ENCODE measurements at places on chromosomes 16 and 17.
A peak's percentile ranks its signal among the peaks of the same experiment; 100 is the strongest.

- no peak for DNase-seq
These were observed 38.6 kb upstream of the TENT4B start for GRCh38 chr16:50114357-50115129.

GRCh38 chr17:8117367-8117979 is 841 bp downstream of the ALOXE3 start:
- no peak for DNase-seq

DNA sequence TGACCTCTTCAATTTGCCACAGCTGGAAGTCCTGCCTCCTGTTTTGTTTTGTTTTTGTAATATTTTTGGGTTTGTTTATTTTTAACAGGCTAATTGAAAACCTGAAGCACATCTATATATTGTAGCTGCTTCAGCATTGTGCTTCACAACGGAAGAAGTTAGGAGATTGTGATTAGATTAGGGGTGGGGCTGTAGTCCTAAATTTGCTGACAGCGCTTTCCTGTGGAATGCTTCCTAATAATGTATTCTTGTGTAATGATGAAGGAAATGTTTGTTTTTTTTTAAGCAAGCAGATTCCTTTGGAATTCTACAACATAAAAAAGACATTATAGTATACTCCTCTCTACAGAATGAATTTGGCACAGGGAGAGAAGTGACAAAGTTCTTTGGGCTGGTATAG is 70.1 kb downstream of the NLK start:
- DNase-seq, result no peak

GRCh38 chr17:31573047-31573446 is 181.6 kb downstream of the RAB11FIP4 start:
- DNase-seq, result no peak

DNA sequence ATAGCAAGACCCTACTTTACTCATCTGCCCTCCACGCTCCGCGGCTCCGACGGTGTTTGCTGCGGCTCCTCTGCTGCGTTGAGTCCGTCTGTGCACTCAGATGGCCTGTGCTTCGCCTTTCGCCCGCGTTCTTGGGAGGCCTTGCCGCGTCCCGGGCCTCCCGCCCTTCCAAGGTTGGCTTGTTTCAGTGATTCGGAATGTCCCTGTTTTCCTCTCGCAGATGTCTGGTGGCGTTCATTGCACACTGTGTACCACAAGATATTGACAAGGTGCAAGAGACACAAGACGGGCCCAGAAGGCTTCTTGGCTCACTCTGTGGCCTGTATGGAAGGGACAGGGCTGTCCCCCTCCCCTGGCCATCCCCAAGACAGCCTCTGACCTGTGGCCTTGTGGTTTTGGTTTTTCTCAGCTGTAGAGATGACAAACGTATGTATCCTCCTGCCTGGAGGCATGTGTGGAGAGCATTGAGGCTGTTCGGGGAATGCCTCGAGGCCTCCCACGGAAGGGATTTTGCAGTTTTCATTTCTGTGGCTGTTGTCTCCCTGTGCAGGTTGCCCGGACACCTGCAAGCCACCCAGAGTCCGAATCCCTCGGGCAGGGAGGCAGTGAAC is 15.4 kb downstream of the MGRN1 start:
- DNase-seq, result no peak

- peak; percentile 14 for DNase-seq
These were observed 3.1 kb downstream of the HIC1 start for GRCh38 chr17:2057760-2058585.

DNA sequence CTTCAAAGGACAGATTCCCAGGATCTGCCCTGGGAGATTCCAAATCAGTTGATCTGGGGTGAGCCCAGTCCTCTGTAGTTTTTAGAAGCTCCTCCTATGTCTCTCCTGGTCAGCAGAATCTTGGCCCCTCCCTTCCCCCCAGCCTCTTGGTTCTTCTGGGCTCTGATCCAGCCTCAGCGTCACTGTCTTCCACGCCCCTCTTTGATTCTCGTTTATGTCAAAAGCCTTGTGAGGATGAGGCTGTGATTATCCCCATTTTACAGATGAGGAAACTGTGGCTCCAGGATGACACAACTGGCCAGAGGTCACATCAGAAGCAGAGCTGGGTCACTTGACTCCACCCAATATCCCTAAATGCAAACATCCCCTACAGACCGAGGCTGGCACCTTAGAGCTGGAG is 840 bp upstream of the CDH5 start:
- DNase-seq, result no peak

GRCh38 chr16:49148410-49148809 is 133.2 kb downstream of the CBLN1 start:
- DNase-seq, result no peak

DNA sequence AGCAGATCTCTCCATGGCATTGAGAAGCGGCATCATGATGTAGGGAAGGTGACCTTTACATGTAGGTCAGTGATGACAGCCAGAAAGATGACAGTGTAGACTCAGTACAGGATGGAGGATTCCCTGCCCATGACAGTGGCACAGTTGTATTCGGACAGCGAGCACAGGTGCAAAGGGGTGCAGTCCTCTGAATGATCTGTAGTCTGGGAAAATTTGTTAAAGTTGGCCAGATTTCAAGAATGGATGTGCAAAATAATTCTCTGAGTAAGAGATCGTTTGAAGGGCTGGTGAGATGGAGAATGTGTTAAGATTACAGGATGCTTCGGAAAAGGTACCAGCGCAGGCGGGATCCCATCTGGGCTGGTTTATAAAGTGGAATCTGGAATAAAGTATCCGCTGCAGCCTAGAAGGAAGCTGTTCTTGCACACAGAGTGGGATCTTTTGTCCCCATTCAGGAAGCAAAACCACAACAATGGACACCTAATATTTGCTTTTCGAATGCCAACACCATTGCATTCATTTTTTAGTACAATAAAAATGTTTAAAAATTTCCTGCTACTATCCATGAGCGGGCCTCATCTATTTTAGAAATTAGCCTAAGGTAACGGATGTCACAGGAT is 101.2 kb downstream of the RPTOR start:
- no peak for DNase-seq

- DNase-seq, result no peak
These were observed 21.2 kb upstream of the ENGASE start for GRCh38 chr17:79053251-79053925.

DNA sequence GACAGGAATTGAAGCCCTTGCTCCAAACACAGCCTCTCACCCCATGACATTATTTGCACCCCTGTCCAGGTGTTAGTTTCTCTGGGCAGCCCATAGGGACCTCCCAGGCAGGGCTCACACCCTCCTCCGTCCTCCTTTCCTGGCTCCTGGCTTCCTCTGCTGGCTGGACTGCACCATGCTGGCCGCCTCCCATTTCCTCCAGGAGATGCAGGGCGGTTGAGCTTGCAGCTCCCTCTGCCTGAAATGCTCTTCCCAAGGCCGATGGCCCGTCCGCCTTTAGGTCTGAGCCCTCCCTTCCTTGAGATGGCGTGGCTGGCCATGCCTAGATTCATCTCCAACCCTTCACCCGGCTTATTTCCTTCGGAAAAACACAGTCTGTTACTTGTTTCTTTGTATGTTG is 334.8 kb downstream of the SNX29 start:
- DNase-seq, result no peak

- DNase-seq, result no peak
These were observed 19.0 kb downstream of the ZFPM1 start for GRCh38 chr16:88472069-88472468.

DNA sequence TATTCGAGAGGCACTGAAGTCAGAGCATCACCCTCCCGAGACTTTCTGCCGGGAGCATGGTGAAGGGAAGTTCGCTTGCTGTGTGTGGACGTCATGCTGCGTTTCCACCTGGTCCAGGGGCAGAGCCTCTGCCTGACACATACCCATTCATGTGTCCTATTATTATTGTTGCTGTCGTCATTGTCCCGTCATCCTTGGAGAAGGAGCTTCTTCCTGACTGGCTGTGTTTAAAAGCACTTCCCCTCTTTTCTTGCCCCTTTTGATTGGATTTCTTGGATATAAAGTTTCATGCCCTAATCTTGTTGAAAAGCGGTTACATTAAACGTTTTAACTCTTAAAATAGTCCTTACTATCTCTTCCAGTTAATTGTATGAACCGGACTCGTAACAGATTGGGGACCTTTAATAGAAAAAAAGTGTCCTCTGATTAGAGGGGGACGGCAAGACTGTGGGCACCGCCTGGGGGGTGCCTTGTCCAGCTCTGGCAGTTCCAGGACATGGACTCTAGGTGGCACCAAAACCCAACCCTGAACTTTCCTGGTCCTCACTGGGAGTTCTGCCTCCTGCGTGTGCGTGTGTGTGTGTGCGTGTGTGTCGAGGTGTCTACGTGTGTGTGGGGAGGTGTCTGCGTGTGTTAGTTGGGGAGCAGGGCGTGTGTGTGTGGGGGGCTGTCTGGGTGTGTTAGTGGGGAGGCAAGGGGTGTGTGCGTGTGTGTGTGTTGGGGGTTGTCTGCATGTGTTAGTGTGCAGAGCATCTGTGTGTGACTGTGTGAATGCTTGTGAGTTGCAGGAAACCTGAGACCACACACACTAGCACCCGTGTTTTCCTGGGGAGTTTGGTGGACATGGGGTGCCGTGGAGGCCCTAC is 133.3 kb upstream of the CIBAR2 start:
- DNase-seq, result peak; percentile 60

- no peak for DNase-seq
These were observed 2.7 kb downstream of the HOXB2 start for GRCh38 chr17:48542114-48542656.

- DNase-seq, result no peak
These were observed 48.6 kb upstream of the IRX3 start for GRCh38 chr16:54335230-54335629.

DNA sequence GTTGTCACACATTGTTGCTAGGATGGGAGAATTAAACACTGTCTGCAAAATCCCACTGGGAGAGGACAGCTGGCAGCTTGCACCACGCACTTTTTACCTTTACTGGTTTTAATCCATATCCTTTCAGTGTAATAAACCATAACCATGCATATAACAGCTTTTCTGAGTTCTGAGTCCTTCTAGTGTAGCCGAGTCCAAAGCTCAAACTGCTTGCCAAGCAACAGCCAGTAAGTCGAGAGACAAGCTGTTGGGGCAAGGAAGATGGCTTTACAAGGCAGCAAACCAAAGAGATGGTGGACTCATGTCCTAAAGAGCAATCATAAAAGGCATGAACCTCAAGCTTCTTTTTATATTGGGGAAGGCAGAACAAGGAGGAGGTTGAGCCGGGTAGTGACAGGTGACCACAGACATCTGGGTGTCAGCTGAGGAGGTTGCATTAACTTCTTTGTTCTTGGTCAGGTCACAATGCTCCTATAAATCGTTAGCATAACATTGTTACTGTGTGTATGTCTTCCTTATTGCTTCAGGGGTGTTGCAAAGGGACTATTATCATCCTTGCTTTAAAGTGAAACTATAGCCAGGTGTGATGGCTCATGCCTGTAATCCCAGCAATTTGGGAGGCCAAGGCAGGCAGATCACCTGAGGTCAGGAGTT is 7.3 kb upstream of the CD300H start:
- DNase-seq, result no peak

- DNase-seq, result no peak
These were observed 11.4 kb upstream of the OR4D1 start for GRCh38 chr17:58136669-58137279.

- DNase-seq, result no peak
These were observed 145.1 kb upstream of the NOG start for GRCh38 chr17:56448371-56448770.

DNA sequence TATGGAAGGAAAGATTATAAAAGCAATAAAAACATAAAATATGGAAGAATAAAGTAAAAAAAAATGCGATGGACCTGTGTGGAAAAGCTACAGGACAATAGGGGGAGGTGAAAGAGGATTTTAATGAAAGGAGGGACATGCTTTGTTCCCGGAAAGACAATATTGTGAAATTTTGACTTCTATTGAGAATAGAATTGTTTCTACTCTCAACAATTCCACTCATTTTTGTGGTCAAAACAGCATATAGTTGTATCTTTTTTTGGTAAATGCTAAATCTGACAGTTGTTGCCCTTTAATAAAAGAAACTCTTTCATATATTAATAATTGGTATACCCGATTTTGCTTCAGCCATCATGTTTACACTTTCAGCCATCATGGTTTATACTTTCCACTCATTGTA is 22.9 kb upstream of the APPBP2 start:
- DNase-seq, result no peak

- no peak for DNase-seq
These were observed 10.6 kb downstream of the IRX3 start for GRCh38 chr16:54275956-54276355.

DNA sequence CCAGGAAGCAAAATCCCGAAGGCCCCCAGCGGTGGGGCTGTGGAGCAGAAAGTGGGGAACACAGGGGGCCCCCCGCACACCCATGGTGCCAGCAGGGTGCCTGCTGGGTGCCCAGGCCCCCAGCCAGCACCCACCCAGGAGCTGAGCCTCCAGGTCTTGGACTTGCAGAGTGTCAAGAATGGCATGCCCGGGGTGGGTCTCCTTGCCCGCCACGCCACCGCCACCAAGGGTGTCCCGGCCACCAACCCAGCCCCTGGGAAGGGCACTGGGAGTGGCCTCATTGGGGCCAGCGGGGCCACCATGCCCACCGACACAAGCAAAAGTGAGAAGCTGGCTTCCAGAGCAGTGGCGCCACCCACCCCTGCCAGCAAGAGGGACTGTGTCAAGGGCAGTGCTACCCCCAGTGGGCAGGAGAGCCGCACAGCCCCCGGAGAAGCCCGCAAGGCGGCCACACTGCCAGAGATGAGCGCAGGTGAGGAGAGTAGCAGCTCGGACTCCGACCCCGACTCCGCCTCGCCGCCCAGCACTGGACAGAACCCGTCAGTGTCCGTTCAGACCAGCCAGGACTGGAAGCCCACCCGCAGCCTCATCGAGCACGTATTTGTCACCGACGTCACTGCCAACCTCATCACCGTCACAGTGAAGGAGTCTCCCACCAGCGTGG is 6.5 kb downstream of the CBX2 start:
- DNase-seq, result no peak

- DNase-seq, result no peak
These were observed 55.9 kb downstream of the IRX6 start for GRCh38 chr16:55379876-55380390.

DNA sequence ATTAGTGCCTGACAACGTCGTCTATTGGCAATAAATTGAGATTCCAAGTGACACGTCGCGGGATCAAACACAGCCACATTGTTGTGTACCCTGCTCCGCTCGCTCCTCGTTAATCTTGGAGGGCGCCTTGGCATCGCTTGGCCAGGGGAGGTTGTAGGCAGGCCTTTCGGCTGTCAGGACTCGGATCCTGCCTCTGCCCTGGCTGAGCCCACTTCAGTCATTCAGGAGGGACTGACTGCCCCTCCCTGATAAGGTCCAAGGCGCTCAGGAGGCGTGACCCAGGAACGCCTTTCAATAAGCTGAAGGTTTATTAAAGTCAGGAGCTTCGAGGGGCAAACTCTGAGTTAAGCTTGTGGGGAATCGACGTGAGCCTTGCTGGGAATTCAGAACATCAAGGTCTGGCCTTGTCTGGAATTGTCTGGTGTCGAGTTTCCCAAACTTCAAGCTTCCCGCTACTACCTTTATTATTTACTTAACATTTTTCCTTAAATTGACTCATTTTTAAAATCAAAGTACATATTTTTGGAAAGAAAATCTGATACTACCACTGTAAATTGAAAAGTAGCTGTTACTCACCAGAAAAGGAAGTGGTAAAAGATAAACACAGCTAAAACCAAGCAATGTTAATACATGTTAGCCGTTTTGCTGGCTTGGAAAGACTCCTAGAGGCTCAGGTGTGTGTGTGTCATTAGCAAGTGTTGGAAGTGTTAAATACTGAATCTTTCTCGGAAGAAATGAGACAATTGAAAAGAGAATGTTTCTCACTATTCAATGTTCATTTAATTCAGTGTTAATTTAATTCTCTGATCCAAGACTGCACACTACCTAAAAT is 5.3 kb upstream of the IRX3 start:
- no peak for DNase-seq

GRCh38 chr16:28492511-28492910 is 637 bp upstream of the CLN3 start:
- no peak for DNase-seq

Measured in body of pancreas (tissue), 4 donors.